ENCODE measurements at places on chromosomes 7 and 10.
A peak's percentile ranks its signal among the peaks of the same experiment; 100 is the strongest.

- ATAC-seq, result no peak
Measured at GRCh38 chr7:23277359-23277989, 21.7 kb upstream of the MALSU1 start.

GRCh38 chr7:155289107-155289506 lies 8.6 kb upstream of the INSIG1 start:
- ATAC-seq, result no peak

- ATAC-seq, result no peak
Measured at GRCh38 chr7:116557066-116557585, 32.3 kb downstream of the CAV1 start.

DNA sequence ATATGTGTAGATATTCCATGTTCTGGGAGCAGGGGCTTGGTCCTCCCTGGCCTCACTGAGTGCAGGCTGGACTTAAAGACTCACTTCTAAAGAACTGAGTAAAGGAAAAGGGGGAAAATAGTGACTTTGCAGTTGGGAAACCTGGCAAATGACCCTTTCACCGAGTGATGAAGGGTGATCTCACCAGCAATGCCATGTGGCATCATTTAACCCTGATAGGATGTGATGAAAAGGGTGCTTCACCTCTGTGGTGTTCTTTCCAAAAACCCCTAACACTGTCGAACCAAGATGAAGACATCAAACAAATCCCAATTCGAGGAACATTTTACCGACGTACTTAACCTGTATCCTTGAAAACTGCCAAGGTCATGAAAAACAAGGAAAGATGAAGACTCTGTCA lies 71.9 kb downstream of the AOAH start:
- no peak for ATAC-seq

GRCh38 chr10:2048337-2048973 lies 311.1 kb upstream of the ADARB2 start:
- ATAC-seq, result no peak

GRCh38 chr10:6394084-6394483 lies 186.0 kb downstream of the PRKCQ start:
- ATAC-seq, result no peak

DNA sequence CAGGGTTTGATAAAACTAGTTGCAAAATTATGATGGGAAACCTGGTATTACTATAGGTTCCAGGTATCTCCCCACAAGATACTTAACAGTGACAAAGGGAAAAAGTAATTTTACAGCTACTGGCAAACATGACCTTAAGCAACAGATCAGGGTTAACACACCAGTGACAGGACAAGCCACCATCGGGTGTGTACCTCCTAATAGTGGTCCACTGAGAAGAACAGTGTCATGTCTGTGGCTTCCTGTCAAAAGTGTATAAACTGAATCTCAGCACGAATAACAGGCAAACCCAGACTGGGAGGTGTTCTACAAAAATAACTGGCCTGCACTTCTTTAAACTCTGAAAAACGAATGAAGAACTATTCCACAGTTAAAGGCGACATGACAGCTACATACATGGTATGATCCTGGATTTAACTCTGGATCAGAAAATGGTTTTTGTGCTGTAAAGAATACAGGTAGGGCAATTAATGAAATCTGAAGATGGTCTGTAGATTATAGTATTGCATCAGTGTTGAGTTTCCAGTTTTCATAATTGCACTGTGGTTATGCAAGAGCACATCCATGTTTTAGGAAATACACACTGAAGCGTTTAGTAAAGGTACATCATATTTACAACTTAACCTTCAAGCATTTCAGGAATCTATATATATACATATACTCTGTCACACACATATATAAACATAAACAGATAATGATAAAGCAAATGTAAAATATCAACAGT lies 32.0 kb upstream of the ARMS2 start:
- peak; percentile 63 for ATAC-seq

GRCh38 chr7:85392789-85393188 lies 205.9 kb upstream of the SEMA3D start:
- no peak for ATAC-seq

DNA sequence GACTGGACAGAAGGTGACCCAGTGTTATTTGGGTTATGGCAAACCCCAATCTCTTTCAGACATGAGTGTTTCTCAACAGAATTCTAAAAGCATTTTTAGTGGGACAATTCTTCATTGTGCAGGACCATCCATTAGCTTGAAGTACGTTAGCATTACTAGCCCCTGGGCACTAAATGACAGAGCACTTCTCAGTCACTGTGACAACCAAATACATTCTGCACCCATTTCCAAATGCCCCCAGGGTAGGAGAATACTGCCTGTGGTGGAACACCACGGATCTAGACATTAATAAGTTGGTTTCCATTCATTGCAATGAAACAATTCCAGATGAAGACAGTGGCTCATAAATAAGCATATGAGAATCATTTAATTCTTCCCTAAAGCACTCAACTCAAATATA lies 102.4 kb upstream of the FRMD4A start:
- ATAC-seq, result no peak

DNA sequence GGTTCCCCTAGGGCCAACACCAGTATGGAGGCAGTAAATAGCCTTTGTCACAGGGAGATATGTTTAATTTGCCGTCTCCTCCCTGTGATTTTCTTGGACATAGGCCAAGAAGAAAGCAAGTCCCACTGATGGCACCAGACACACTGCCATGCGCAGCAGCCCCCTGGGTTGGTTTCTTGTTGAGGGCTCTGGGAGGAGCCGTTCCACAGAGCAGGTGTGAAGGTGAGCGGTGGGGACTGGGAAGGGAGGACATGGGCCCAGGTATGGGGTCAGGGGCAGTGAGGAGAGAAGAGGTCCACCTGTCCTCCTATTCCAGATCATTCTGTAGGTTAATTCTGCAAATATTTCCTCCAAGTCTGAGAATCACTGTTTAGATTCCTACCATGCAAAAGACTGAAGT lies 376.1 kb downstream of the PLXNA4 start:
- no peak for ATAC-seq

DNA sequence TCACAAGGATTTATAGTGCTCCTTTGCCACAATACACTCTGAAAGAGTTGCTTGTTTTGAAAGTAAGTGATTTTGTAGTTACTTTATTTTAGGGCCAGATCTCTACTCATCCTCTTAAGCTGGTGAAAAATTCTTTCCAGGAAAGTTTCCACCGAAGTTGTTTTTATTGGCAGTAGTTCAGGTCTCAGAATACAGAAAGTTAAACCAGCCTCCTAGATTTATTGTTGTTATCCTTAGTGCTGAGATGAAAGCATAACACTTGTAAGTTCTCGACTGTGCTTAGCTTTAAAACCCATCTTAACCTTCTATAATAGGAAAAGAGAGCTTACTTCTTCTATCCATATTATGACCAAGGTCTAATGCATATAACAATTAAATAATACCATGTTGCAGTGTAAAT lies 5.5 kb downstream of the AP3M1 start:
- ATAC-seq, result no peak

Measured in activated CD4-positive, CD25-positive, alpha-beta regulatory T cell treated with anti-CD3 and anti-CD28 coated beads, Interleukin-2, amount 50 U/mL, for 24 hours (primary cell).